ENCODE measurements at places on chromosomes 12 and 14.

DNA sequence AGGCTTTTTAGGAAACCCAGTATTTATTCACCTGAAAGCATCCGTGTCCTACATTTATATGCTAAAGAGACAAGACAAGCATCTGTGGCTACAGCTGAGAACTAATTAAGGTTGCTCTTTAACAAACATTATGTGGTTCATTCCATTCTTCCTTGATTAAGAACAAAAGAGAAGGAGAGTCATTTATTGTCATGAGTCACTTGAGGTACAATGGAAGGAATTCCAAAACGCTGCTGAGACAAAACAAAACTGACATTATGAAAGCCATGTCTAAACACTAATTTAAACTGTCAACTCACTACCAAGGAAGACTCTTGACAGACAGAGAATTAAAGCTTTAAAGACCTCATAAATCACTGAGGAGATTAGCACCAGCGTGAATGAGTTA is 214.4 kb downstream of the BMP4 start:
- no peak for DNase-seq

GRCh38 chr14:81144824-81145603 is 75.7 kb downstream of the GTF2A1 start:
- DNase-seq, result no peak

- DNase-seq, result no peak
Observed at GRCh38 chr14:71621276-71621675, 311.0 kb upstream of the RGS6 start.

GRCh38 chr12:105906561-105906960 is 232.2 kb downstream of the NUAK1 start:
- DNase-seq, result no peak

DNA sequence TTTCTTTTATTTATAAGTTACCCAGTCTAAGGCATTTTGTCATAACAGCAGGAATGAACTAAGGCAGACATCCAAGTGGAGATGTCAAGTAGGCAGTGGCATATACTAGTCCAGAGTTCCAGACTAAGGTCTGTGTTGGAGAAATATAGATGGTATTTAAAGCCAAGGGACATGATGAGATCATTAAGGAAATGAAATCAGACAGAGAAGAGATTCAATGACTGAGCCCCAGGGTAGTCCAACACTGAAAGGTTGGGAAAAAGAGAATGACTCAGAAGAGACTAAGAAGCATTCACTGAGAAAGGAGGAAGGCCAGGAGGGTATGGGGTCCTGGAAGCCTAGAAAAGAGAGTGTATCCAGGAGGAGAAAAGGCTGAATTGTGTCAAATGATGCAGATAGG is 442.2 kb upstream of the CCDC196 start:
- DNase-seq, result peak; percentile 33

DNA sequence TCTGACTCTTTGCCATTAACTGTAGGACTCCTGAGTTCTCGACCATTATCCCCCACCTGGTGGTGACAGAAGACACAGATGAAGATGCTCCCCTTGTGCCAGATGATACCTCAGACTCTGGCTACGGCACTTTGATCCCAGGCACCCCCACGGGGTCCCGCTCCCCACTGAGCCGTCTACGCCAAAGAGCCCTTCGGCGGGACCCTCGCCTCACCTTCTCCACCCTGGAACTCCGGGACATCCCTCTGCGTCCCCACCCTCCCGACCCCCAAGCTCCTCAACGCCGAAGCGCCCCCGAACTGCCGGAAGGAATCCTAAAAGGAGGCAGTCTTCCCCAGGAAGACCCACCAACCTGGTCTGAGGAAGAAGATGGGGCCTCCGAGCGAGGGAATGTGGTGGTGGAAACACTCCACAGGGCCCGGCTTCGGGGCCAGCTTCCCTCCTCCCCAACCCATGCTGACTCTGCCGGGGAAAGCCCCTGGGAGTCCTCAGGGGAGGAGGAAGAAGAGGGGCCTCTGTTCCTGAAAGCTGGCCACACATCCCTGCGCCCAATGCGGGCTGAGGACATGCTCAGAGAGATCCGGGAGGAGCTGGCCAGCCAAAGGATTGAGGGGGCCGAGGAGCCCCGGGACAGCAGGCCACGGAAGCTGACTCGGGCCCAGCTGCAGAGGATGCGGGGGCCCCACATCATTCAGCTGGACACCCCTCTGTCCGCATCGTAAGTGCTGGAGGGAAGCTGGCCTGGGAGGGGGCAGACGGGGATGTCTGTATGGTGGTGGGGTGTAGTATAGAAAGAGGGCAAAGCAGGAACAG is 14.4 kb downstream of the TNFRSF1A start:
- DNase-seq, result no peak

GRCh38 chr14:54172114-54172513 is 215.5 kb upstream of the BMP4 start:
- no peak for DNase-seq

DNA sequence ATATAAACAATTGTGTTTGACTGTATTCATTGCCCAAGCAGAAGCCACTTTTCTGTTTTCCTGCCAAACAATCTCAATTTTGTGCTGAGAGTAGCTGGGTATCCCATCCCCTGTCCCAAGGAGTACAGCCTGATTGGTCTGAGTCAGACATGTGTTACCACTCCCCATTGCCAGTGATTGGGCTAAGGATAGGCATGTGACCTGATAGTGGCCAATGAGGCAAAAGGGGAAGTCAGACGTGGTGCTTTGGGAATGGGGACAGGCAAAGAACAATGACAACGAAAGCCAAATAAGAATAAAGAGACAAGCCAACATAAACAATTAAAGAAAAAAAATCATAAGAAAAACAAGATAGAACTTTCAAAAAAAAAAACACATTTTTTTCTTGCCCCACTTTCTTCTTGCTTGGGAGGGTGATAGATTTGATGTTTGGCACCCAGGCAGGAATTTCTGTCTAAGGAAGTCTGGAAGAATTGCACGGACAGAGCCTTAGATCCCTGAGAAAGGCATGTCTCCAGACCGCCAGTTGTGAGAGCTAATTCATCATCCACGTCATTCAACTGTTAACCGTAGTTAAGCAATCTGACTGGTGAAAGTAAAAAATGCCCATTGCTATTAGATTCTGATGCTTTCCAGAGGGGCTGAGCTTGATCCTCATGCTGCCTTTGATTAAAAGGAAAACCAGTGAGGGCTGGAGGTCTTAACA is 626.6 kb upstream of the TMEM132C start:
- no peak for DNase-seq

GRCh38 chr12:4297617-4298016 is 23.4 kb upstream of the TIGAR start:
- DNase-seq, result no peak

DNA sequence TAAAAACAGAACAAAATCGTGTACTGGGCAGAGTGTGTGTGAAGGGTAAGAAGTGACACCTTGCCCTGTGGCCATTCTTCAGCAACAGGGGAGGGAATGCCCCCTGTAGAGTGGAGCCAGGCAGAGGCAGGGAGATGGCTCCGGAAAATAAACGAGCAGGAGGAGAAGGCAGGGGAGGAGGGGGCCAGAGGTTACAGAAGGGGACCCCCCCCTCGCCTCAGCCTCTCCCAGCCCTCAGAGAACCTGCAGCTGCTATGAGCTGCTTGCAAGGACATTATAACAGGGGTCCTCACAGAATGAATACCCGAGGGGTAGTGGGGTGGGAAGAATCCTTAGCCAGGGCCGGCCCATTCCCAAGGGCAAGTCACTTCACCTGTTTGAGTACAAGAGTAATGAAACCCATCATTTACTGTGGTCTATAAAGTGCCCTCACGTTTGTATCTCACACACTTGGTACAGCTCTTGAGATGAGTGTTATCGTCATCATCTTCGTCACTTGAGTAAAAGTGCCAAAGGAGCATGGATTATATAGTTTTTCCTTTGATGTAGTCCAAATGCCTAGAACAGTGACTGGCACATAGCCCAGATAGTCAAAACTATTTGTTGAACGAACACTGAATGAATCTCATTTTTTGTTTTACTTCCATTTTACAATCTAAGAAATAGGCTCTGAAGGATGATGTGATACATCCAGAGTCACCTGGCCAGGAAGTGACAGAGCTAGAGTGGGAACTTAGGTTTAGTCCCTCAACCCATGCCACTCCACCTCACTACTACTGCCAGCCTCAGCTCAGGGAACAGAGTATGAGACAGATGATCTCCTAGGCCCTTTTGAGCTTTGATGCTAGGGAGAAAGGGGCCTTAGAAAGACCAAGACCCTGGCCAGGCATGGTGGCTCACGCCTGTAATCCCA is 14.5 kb downstream of the SCNN1A start:
- DNase-seq, result no peak

DNA sequence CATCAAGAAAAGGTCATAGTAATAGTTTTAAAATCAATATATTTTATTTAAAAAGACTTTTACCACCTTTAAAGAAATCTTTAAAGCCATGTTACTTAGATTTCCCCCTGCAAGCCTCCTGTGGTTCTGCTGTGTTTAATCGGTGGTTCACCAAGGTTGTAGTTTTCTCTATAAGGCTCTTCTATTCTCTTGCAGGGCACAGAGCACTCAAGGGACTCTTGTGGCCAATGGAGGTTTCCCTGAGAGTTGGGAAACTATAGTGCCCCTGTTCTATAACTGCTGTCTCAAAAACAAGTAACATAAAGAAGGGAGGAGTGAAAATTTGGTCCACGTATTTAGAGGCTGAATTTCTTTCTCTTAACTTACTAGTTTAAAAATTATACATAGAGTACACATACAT is 25.0 kb downstream of the DACT1 start:
- DNase-seq, result no peak

GRCh38 chr14:71270111-71270510 is 362.9 kb downstream of the PCNX1 start:
- DNase-seq, result no peak

DNA sequence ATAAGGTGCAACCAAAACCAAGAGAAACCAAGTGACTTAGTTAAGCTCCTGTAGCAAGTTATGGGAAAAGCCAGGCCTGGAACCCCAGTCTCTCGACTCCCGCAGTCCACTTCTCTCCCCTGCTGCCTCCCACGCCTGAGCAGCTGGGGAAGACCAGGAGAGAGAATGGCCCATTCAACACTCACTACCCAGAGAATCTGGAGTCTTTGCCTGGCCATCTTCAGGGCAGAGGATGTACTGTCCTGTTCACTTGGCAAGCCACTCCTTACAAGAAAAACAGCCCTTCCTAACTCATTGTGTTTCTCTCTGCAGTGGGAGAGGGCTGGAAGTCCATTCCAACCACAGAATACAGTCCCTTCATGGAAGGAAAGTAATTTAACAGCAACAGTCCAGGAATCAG is 1.8 kb downstream of the PITPNM2 start:
- DNase-seq, result peak; percentile 36

- DNase-seq, result no peak
Observed at GRCh38 chr14:53581504-53581903, 375.1 kb downstream of the BMP4 start.

GRCh38 chr14:105313381-105314286 is 914 bp upstream of the PACS2 start:
- peak; percentile 34 for DNase-seq

DNA sequence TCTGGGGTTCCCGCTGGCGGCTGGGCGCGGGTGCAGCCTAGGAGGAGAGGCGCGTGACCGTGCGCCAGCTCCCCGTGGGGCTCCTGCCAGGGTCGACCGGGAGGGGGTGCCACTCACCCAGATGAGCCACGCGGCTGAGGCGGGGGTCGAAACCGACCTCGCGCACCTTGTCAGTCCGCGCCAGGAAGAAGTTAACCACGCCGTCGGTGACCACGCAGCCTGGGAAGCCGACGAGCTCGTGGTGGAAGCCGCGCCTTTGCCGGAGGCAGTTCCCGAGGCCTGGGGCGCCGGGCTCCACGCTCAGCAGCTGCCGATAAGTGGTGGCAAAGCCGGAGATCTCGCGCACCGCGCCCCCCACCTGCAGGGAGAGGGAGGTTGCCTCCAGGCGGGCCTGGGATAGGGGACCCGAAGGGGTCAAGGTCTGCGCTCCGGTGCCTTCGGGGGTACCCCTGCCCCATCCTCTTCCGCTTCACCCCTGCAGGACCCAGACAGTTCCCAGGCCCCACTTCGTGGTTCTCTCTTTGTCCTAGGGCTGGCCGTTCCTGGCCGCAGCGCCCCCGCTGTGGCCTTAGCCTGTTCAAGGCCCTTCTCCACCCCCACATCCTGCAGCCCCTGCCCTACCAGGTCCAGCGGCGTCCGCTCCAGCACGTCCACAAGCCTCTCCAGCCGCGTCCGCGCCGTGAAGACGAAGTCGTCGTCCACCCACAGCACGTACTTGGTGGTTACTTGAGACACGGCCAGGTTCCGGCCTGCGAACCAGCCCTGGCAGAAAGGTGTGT is 5.3 kb downstream of the B4GALNT1 start:
- DNase-seq, result no peak

DNA sequence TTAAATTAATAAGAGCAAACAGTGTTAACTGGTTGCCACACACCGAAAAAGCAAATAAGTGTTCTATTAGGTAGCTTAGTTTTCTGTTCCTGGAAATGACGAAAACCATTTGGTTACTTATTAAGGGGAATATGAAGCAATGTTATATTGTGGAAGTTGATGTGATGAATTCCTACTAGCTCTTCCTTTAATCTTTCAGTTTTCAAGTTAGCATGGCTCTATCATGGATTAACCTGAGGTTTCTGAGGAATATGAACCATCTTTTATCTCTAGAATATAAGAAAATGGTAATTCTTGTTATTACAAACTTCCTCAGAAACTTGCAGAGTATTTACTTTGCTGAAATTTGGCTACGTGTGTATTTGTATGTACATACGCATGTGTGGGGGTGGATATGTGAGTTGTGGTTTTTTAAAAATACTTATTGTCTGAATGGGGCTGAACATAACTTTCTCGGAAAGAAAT is 245.7 kb downstream of the KCNC2 start:
- DNase-seq, result no peak

DNA sequence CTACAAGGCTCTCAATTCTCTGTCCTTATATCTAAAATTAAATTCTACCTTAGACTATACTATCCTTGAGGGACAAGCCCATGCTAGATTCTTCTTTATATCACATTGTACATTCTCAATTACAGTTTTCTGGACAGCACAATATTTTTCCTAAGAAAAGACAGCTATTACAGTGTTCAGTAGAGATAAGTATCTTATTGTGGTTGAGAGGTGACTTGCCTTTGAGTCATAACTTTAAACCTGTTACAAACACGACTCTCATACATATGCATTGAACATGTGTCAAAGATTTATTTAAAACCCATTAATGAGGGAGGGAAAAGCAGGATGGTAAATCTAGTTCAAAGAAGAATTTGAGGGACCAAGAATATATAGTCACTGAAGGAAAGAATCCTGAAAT is 61.1 kb downstream of the TPH2 start:
- DNase-seq, result no peak

GRCh38 chr12:107026806-107027635 is 40.1 kb upstream of the MTERF2 start:
- no peak for DNase-seq

- DNase-seq, result peak; percentile 19
Observed at GRCh38 chr14:35197015-35197414, 74.7 kb downstream of the PRORP start.

- DNase-seq, result no peak
Observed at GRCh38 chr12:64800640-64801039, 23.8 kb upstream of the TBC1D30 start.

All from cardiac muscle cell (in vitro differentiated cells and primary cell).